ENCODE measurements at places on chromosomes 3 and 15.

DNA sequence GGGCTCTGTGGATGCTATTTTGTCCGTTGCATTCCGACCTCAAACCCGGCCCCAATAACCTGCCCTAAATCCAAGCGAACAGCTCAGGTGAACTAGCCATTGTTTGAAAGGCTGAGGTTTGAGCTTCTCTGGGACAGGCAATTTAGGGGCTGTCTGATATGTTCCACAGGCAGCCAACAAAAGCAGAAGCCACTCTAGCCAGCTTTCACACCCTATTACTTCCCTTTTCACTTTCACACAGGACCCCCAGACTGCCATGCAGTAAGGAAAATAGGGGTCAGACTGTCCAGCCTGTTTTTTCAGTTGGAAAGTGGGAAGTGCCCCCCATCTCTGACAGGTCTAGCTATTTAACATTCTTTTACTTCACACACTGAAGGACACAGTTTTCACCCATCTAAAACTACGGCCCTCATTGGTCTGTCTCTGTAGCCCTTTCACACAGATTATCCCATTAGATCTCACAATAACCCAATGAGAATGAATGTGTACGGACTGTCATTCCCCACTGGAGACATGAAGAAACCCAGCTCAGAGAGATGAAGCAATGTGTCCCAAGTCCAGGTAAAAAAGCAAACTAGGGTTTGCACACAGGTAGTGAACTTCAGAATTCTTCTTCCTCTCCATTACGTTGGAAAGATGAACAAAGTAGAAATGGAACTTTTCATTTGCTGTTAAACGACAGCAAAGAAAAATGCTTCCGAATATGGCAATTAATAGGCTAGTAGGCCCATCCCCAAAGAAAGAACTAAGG lies 1.9 kb downstream of the CCDC12 start:
- no peak for DNase-seq

DNA sequence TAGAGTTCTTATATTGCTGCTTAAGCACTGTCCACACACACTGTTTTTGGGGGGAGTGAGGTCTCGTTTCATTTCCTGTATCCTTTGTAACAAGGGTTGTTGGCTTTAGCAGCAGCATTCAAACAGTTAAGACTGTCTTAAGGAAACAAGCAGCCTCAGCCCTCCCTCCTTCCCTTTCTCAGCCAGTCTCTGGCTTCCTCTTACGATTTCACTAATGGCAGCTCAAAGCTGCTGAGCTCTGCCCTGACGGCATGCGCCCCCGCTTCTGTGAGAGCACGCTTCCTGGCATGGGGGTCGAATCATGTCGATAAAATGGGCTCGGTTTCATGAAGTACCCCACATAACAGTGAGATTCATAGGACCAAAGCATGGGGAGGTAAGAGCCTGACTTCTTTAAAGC lies 105.0 kb downstream of the KLHL25 start:
- peak; percentile 38 for DNase-seq

GRCh38 chr3:140636406-140637138 lies 41.3 kb upstream of the TRIM42 start:
- DNase-seq, result no peak

DNA sequence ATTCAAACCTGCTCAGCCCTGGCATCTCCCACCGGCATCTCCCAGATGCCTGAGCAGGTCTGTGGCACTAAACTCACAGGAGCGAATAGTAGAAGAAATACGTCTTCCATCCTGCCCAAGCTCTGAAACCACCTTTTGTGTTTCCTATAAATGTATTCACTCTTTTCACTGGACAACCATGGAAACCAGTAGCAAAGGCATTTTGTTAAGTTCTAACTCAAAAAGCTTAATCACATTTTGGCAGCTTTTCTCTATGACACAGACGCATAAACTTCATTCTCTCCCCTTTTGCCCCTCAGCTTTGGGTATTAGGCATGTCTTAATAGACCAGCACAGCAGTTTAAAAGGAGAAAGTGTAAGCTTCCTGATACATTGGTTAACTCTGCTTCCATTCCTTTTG lies 24.5 kb upstream of the ARNT2 start:
- no peak for DNase-seq

DNA sequence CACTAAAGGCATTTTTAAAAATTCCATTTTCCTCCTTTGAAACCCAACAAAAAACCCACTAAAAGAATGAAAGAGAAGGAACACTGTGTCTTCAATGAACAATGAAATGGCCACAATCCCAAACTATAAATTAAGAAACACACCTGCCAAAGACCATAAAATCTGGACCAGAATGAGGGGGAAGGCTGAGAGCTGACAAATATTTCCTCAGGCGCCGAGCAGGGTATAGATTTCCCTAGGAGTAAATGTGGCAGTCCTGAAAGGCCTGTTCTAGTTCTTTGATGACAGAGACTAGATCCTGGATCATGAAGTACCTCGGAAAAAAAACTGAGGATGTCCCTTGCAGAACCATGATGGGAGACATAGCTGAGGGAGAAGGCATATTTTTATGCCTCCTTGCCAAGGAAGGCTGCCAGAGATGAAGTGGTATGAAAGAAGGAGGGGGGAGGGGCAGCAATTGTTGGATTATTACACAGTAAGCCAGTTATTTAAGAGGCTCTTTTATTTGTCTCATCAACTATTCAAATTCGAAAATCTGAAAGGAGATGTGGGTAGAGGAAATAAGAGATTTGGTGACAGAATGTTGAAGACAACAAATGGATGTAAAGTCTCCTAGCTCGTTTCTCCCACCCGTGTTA lies 275.3 kb upstream of the GOLGA6L4 start:
- no peak for DNase-seq

DNA sequence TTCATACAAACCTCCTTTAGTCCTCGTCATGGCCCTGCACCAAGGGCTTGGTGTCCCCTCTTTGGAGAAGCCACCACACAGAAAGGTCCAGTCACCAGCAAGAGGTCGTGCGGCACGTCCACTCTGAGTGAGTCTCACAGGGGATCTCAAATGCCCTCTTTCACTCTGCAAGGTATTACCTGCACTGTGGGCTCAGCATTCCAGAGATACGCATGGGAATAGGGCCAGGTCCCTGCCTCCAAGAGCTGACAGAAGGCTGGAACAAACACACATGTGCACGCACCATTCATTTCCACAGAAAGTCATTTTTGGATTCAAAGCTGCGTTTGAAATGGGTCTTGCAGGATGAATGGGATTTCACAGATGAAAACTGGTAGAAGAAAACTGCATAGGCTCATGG lies 50.4 kb upstream of the TJP1 start:
- DNase-seq, result no peak

- no peak for DNase-seq
Observed at GRCh38 chr15:71802770-71803169, 7.6 kb upstream of the NR2E3 start.

- DNase-seq, result peak; percentile 60
Observed at GRCh38 chr3:43178891-43179366, 73.0 kb upstream of the POMGNT2 start.

DNA sequence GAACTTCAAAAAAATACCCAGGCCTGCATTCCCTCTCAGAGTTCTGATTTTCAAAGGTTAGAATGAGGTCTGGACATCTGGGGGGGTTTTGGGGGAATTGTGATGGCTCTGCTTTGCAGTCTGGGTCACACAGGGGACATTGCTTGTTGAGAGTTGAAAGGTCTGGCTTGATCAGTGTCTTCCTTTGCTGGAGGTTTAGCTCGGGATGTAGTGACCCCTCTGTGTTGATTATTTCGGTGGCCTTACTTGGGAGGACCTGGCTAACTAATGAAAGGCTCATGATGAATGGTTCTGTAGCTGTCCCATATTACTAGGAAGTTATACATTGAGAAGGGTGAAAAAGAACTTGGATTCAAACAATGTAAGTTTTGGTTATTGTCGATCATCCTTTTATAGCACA lies 23.7 kb downstream of the TPM1 start:
- DNase-seq, result peak; percentile 39

DNA sequence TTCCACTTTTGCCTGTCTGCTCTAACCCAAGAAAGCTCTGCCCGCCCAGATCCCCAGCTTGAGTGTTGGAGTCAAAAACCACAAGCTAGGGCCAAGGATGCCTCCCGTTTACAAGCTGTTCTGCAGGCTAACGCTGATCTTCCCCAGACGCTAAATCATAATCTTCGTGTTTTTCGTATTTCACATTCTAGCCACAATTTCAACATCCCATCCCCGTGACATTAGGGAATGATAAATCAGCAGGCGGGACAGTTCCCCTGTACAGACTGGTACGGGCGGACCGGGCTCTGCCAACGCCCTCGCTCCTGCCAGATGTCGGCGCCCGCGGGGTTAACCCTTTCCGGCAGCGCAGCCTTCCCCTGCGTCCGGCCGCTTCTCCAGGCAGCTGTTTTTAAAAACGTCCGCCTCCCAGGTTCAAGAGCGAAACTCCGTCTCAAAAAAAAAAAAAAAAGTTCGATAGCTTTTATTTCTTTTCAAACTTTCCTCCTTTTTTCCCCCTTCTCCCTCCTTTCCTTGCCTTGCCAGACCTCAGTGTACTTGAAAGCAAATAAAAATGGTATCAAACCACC lies 81.0 kb upstream of the BNC1 start:
- peak; percentile 77 for DNase-seq

DNA sequence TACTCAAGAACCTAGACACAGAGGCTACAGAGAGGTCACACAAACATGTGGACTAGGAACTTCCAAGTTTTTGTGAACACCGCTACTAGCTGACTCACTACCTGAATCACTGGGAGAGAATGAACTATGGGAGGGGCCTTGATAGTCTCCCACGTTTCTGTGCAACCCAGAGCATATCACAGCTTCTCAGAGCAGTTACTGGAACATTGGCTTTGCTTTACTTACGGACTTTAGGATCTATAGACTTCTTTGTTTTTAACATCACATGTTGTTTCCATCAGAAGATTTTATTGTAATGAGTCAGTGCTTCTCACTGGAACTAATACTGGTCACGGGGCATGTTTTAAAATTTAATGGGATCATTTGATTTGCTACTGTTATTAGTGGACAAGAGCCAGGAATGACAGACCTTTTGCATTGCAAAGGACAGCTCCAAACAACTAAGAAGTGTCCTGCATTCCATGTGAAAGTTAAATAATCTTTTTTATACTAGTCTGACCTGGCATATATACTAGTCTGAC lies 35.6 kb downstream of the RTP4 start:
- peak; percentile 98 for DNase-seq

DNA sequence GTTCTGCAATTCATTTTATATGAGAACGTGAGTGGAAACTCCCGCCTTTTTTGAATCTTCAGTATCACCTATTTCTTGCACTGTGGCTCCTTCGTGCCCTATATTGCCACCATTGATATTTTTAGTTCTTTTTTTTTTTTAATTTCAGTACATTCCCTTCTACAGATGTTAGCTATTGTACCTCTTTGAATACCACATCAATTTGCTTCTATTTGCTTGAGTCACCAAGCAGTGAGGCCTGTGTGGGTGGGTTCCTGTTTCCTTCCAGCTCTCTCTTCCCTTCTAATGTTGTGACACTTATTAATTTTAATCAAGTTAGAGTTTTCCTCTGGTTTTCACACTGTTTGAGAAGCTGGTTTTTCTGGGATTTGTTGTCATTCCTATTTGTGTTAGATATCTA lies 8.7 kb downstream of the HACD2 start:
- no peak for DNase-seq

DNA sequence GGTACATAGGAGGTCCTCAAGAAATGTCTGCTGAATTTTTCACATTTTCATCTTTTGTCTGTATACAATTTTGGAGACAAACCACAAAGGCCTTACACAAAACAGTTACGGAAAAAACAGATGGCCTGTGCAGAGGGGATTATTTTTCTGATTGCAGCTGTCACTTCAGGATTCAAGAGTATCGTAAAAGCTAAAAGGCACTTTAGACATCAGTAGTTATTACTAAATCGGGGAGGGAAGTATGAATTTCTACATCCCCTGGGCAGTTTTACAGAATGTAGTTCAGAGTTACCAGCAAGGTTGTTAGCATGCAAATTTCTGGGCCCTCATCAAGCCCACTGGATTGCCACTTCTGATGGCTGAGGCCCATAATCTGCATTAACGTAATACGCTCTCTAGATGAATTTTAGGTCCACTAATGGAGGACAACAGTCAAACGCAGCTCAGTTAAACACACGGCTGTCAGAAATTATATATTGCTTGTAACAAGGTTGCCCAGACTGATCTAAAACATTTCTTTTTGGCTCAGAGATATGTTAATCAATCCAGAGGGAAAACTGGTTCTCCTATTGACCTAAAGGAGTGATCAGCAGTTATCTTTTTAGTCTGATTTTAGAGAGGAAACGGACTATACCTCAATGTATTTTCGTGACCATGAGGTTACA lies 1.1 kb downstream of the RIOX2 start:
- no peak for DNase-seq

DNA sequence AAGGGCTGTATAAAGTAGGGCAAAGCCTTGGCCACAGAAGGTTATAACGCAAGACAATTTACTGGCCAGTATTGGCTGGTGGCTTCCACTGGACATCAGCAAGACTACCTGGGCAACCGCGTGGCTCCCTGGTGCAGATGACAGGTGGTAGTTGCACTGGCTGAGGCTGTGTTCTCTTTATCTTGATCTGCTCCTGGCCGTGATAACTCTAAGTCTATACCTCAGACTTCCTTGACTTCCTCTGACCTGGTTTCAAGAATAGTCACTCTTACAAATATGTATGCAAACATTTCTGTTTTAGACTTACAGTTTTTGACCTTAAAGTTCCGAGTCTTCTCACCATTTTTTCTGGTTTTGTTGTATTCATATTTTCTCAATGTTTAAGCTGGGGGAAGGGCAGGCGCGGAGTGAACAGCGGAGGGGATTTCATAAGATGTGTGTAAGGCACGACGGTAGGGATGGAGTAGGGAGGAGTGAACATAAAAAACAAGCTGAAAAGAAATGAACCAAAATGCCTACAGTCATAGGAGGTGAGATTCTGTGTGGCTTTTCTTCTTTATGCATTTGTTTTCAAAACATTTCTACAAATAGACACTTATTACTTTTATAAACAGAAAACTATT lies 15.2 kb upstream of the TMEM212 start:
- DNase-seq, result no peak

DNA sequence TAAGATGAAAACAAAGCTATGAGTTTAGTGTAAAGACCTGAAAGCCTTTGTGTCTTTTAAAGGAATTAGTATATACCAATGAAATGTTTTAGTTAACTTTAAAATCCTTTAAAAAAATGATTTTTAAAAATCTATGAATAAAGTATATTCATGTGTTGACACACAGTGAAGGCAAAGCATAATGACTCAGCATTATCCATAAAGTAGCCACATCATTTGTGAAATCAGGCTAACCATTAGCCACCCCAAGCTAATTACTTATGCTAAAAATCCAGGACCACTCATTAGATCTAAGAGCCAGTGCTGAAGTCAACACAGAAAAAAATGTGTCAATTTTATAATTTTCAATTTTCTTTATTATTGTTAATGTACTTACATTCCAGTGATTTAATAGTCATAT lies 310.2 kb downstream of the TBC1D5 start:
- DNase-seq, result peak; percentile 18

- no peak for DNase-seq
Observed at GRCh38 chr15:101133181-101133460, 118.7 kb downstream of the CHSY1 start.

GRCh38 chr15:33699691-33700447 lies 268.4 kb upstream of the CHRM5 start:
- DNase-seq, result peak; percentile 4

DNA sequence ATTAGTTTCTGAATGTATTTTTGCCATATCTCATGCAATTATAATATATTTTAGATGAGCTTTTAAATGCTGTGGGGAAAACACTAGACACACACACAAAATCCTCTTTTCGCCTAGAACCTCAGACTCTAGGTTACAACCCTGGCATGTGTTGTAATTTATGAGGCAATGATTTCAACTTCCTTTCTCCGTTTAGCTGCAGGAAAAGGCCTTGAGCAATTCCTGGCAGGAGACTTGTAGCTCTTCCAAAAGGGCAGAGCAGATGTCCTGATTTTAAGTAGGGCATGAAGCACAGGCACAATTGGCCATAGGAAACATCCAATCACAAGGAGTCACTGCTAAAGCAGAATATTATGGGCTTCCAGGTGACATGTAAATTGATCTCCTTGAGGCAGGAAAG lies 82.0 kb downstream of the GPR156 start:
- peak; percentile 86 for DNase-seq
